ENCODE measurements at places on chromosomes 16 and 17.

DNA sequence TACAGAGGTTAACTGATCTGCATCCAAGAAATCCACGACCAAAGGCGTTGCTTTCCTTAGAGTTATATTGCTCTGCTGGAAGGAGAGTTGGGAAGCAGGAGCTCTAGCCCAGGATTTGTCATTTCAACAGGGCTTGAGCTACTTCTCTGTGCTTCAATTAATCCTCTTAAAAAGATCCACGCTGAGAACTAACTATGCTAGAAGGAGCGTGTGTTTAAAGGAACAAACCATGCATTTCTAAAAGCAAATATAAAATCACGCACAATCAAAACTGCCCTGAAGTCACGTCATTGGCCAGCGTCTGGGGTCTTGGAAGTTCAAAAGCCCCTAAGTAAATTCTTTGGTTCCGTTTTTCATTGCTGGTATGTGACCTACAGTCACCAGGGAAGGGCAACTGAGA lies 1.1 kb downstream of the ARL6IP1 start:
- DNase-seq: no peak

GRCh38 chr17:57455063-57455914 lies 199.0 kb downstream of the MSI2 start:
- DNase-seq: no peak

- DNase-seq: peak; percentile 76
Measured at GRCh38 chr17:48603959-48604769, 622 bp downstream of the HOXB6 start.

DNA sequence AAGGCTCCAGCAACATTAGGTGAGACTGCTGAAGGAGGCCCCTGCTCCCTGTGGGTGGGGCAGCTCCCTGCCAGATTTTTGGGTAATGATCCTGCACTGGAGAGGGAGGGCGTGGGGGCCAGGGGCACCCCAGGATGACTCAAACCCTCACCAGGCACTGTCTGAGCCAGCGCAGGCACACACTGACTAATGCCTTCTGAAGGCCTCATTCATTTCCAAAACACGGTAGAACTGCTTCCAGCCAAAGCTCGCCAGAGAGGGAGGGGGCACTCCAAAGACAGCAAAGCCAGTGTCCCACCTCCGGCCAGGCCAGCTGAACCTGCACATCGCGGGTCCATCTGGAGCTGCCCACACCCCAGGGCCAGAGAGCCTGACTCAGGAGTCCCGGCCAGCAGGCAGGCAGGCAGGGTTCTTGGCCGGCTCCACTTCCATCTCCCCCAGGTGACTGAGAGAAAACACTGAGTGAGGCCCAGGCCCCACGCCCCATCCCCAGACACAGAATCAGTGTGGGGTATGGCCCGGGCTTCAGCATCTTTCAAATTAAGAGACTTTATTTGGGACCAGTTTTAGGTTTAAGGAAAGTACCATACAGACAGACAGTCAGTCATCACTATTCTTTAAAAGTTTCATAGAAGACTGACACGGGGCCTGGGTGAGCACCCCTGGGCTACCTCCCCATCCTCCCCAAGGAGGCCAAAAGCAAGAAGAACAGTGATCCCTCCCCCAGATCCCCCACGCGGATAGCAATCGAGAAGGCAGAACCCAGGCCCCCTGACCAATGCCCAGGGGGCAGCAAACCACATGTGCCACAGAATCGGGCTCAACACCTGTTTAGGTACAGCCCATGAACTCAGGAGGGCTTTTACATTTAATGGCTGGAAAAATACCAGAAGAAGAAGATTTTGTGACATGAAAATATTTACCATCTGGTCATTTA lies 2.3 kb downstream of the PIEZO1 start:
- DNase-seq: no peak

DNA sequence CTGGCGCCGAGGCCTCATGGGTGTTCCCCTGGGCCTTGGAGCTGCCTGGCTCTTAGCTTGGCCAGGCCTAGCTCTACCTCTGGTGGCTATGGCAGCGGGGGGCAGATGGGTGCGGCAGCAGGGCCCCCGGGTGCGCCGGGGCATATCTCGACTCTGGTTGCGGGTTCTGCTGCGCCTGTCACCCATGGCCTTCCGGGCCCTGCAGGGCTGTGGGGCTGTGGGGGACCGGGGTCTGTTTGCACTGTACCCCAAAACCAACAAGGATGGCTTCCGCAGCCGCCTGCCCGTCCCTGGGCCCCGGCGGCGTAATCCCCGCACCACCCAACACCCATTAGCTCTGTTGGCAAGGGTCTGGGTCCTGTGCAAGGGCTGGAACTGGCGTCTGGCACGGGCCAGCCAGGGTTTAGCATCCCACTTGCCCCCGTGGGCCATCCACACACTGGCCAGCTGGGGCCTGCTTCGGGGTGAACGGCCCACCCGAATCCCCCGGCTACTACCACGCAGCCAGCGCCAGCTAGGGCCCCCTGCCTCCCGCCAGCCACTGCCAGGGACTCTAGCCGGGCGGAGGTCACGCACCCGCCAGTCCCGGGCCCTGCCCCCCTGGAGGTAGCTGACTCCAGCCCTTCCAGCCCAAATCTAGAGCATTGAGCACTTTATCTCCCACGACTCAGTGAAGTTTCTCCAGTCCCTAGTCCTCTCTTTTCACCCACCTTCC lies 7.9 kb downstream of the HIRIP3 start:
- no peak for DNase-seq

- DNase-seq: peak; percentile 73
Measured at GRCh38 chr17:66507103-66507923, 204.9 kb downstream of the PRKCA start.

- DNase-seq: peak; percentile 48
Measured at GRCh38 chr17:29619251-29619650, 3.5 kb downstream of the CORO6 start.

DNA sequence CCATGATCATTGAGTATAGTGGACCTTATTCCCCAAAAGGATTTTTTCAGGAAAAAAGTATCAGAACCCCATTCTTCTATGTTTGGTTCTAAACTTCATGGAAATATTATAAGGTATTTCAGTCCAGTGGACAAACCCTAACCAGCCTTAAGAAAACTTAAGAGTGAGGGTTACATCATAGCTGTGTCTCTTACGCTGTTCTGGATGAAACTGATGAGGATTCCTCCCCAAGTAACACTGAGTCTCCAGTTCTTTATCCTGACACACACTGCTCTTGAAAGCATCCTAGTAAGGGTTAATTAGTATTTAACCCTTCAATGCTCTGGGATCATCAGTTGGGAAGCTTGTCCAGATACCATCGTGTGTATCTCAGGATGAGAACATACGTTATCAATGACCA lies 5.0 kb downstream of the LYRM1 start:
- no peak for DNase-seq

DNA sequence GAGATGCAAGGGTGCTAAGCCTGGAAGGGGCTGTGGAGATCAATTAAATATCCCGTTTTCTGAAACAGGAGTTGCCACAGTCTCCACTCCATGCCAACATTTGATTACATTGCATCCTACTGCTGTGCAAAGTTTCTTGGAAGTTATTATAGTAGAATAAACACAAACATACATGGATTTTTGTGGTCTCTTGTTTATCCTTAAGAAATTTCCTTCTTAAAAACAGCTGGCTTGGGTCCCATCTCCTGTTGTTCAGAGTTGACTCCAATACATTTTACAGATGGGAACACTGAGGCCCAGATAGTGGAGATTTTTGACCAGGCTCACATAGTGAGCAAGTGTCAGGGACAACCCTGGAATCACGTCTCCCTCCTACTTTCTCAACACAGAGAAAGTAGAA lies 124.0 kb upstream of the ADAMTS18 start:
- no peak for DNase-seq

Data from Caki2 (cell line).